Fibroblast of skin of right quadriceps (primary cell): ENCODE measurements at places on chromosomes 11 and 22.
A peak's percentile ranks its signal among the peaks of the same experiment; 100 is the strongest.

- DNase-seq: no peak
Observed at GRCh38 chr22:30028731-30029130, 51.5 kb upstream of the HORMAD2 start.

DNA sequence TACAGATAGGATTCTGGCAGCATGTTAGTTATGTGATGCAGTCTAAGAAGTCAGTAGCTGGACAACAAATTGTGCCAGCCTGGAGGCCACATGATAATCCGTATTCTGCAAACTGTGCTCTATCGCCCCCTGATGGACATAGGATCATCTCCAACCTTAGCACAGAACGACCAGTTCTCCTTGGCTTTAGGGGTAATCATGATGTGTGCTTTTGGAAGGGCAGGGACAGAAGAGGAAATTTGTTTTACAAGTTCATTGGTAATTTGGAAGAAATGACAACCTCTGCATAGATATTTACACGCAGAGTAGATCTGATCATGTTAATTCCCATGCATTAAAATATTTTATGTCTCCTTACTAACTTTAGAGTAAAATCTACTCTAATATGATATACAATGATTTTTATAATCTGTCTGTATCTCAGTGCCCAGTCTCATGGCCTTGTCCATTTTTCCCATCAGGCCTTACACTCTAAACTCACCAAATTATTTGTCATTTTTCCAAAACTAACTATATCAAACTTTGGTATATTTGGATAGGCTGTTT is 12.1 kb downstream of the OR10D3 start:
- peak; percentile 50 for DNase-seq

- DNase-seq: no peak
Observed at GRCh38 chr11:46906609-46907041, 11.7 kb downstream of the LRP4 start.

DNA sequence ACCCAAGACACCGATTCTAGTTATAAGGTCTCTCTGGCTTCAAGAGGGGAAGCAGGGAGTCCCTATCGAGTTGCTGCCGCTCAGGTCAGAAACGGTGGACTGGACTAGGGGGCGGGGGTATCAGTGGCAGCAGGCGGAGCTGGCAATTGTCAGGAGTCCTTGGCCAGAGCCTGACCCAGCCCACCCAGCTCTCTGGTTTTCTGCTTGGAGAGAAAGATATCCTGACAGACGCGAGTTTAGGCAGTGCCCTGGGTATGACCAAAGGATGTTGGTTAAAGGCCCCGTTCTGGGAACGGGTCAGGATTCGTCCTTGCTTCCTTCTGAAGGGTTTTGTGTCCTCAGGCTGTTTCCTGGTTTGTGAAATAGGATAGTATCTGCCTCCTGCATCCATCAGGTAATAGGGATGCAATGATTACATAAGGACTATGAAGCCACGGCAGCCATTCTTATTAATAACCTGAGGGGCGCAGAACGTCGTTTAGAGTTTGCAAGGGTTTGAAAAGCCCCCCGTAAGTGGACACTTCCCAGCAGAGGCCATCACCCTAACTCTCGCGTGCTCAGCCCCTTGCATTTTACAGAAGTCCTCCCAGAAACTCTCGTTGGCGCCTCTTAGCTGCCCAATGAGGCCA is 700 bp upstream of the DEPDC5 start:
- DNase-seq: no peak

- DNase-seq: no peak
Observed at GRCh38 chr11:125335106-125335505, 161.0 kb downstream of the FEZ1 start.

DNA sequence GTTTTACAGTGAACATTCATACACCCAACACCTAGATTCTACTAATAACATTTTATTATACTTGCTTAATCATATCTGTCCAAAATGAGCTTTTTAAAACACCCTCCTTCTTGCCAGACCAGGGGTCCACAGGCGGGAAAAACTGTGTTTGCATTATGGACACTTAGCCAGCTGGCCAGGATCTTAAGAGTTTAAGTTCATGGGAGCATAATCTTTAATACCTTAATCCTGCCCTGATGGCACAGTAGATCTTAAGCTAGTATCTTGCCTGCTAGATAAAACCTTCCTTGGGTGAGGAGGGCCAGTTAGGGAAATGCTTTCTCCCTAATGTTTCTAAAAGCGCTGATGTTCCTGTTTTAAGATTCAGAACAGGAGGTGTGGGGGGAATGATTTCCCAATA is 13.1 kb upstream of the CCDC134 start:
- no peak for DNase-seq

GRCh38 chr11:78808923-78809322 is 234.3 kb upstream of the NARS2 start:
- DNase-seq: no peak

- peak; percentile 52 for DNase-seq
Observed at GRCh38 chr11:74311352-74311926, at the start of gene P4HA3. Gene P4HA3 (minus strand): TSS chr11:74311640. CDS start chr11:74311611, 29 bp downstream.

DNA sequence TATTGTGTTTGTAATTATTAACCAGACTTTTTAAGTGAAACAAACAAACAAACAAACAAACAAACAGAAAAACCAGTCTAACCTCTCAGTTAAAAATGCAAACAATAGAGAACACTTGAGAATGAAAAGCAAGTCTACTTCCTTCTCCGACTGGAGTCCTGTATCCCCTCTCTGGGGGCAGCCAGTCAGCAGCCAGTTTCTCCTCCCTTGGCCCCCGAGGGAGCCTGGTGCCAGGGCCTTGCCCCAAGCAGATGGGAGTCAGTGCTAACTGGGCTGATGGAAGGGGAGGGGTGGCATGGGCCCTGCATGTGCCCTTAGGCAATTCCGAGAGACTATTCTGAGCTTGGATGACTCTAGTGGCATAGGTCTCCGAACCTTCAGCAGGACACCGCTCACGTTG is 137.2 kb downstream of the GRIK4 start:
- DNase-seq: no peak

DNA sequence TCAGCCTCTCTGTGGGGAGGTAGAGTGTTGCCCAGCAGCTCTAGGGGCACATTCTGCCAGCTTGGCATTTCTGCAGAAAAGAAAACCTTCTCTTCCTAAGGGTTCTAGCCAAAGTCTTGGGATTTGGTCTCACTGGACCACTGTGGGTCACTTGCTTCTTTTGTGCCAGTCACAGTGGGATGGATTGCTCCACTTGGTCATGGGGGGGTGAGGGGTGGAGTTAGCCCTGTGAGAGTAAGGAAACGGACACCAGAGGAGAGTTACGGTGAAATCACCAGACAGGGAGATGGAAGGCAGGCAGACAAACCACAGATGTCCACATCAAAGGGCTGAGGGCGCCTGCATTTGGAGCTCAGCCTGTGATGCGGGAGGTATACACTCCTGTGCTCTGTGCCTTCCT is 10.8 kb downstream of the SGSM1 start:
- no peak for DNase-seq

DNA sequence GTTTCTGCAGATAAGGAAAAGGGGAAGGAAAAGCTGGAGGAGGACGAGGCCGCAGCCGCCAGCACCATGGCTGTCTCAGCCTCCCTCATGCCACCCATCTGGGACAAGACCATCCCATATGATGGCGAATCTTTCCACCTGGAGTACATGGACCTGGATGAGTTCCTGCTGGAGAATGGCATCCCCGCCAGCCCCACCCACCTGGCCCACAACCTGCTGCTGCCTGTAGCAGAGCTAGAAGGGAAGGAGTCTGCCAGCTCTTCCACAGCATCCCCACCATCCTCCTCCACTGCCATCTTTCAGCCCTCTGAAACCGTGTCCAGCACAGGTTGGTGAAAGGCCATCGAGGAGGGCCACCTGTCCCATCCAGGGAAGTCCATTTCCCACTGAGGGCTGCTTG is 5.6 kb downstream of the TEF start:
- DNase-seq: no peak

DNA sequence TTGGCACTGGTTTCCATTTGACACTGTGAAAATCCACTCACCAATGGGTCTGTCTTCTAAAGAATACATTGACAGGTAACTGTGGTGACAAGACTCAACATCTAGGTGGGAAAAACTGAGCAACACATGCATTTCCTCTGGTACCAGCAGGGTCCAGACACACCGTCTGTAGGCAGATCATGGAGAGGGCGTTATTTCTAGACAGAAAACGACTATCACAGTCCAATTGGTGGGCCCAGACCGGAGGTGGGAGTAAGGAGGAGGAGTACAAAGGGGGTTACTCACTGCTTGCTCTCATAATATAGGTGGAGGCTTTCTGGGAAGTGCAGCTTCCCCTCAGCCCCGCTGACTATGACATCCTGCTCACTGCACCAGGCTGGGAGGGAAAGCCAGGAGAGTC is 9.9 kb downstream of the OVCH2 start:
- DNase-seq: no peak

GRCh38 chr11:27317751-27318150 is 45.3 kb downstream of the CCDC34 start:
- peak; percentile 79 for DNase-seq

DNA sequence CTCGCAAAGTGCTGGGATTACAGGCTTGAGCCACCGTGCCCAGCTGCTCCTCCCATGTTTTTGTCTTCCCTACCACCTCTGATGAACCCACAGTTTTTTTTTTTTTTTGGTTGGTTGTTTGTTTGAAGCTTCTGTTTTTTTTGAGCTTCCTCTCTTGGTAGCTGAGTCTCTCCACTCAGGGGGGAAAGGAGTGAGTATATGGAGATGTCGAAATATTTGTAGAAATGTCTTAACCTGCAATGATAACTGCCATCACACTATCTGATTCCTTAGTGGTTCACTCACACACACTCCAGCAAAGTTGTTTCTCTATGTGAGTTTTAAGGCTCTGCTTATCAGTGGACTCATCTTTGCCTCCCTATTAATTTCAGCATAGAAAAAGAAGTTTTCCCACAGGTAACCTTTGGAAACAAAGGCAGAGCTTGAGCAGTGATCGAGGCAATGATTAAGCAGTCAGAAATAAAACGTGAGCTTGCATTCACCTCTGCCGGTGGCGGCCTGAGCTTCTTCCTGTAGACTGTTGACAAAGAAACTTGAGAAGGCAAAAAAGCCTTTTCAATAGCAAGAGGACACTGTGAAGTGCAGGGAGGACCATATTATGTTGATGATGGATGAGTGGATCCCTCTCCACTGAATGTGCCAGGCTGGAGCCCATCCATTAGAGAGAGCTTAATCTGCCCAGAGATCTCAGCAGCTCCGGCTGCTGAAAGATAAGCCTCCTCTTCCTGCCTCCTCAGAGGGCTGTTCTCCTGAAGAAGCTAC is 29.0 kb upstream of the RASSF10 start:
- DNase-seq: no peak

DNA sequence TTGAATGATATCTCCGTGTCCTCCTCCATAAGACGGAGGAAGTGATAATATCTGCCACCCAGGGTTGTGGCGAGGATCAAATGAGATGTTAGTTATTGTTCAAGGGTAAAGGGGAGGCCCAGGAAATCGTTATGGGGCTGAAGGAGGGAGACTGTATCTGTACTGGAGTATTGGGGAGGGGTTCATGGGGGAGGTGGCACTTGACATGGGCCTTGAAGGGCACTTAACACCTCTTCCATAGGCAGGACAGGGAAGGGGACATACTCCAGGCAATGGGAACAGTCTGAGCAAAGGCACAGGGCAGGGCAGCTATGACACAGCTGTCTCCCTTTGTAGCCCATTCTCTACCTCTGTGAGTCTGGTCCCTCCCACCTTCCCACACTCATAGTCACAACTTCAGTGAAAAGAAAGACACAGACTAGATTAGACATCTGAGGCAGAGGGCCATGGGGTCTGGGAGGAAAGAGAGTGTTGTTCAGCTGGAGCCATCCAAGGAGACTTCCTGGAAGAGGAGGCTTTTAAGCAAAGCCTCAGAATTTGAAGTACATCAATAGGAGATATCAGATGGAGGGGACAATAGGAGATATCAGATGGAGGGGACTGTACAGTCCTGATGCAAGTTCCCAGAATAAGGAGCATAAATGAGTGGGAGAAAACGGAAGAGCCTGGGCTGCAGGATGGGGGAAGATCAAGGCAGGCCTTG is 15.8 kb upstream of the DGKZ start:
- no peak for DNase-seq

DNA sequence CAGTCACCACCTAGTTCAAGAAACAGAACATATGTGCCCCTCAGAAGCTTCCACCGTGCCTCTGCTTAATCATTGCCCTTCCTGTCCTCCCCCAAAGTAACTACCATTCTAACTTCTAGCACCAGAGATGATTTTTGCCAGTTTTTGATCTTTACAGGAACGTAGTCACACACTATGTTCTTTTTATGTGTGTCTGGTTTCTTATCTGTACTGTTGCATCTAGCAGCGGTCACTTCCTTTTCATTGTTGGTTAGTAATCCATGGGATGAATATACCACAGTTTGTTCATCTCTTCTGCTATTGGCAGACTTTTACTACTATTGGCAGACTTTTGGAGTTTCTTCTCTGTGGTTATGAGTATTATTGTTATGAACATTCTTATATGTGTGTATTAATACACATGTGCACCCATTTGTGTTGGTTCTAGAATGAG is 34.6 kb downstream of the SPECC1L start:
- no peak for DNase-seq

- no peak for DNase-seq
Observed at GRCh38 chr11:70448983-70449567, 50.7 kb downstream of the CTTN start.

GRCh38 chr11:134863294-134863693 is 451.3 kb upstream of the B3GAT1 start:
- no peak for DNase-seq

DNA sequence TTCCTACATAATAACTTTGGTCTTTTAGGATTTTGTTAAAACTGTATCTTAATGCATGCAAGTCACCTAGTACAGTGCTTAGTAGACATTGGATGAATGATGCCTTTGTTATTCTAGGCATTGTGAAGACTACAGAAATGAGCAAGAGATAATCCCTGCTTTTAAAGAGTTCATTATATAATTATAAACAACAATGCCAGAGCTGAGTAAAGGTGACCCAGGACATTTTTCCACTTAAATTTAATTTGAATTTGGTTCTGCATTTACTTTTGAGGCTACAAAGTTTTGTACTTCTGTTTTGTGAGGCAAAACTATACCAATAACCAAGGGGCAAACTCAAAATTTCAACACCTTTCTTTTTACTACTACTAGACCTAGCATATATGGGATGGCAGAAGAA is 182.0 kb upstream of the SESN3 start:
- DNase-seq: no peak
